ENCODE measurements at places on chromosomes 13 and 19.

GRCh38 chr19:42311657-42312056 lies 1.5 kb upstream of the TMEM145 start:
- no peak for DNase-seq

- DNase-seq = no peak
These were observed 56.8 kb upstream of the GTF3A start for GRCh38 chr13:27367570-27367969.

DNA sequence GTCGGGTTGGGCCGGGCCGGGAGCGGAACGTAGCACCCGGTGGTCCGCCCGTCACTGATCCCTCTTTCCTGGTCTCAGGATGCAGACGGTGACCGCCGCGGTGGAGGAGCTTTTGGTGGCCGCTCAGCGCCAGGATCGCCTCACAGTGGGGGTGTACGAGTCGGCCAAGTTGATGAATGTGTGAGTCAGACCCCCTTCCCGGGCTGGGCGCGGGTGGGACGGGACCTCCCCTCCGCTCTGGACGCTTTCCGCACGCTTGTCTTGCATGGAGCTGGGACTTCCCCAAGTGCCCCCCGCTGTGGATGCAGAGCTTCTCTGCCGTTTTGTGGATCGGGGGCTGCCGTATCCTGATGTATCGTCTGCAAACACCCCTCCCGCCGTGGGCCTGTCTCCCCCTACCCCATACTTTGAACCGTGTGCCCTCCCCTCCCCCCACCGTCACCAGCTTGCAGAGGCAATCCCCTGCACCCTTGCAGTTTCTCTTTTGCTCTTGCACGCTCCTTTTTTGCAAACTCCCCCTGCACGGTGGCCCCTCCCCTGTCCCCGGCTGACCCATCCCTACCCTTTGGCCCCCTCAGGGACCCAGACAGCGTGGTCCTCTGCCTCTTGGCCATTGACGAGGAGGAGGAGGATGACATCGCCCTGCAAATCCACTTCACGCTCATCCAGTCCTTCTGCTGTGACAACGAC lies 669 bp downstream of the GADD45B start:
- DNase-seq = peak; percentile 73

DNA sequence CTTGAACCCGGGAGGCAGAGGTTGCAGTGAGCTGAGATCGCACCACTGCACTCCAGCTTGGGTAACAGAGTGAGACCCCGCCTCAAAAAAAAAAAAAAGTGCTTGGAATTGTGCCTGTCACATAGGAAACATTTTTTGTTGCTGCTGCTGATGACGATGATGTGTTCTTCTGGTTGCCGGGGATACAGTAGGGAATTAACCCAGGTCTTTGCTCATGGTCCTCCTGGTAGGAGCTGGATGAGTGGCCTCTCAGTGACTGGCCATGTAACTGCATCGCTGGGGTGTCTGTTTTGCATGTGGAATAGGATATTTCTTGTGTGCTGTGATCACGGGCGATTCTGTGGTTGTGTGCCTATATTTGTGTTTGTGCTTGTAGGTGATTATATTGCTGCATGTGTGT lies 4.7 kb upstream of the CNFN start:
- DNase-seq = no peak

All from activated naive CD4-positive, alpha-beta T cell treated with Interleukin-2 at 50 U/mL for 16 hours (primary cell).